ENCODE measurements at places on chromosomes 11 and 22. TPM values are rescaled to one million over a fixed set of nuclear protein-coding genes. Genes with fewer than 3 reads are reported as not detected.

SNU13 gene
- polyA plus RNA-seq = 273 TPM

DNA sequence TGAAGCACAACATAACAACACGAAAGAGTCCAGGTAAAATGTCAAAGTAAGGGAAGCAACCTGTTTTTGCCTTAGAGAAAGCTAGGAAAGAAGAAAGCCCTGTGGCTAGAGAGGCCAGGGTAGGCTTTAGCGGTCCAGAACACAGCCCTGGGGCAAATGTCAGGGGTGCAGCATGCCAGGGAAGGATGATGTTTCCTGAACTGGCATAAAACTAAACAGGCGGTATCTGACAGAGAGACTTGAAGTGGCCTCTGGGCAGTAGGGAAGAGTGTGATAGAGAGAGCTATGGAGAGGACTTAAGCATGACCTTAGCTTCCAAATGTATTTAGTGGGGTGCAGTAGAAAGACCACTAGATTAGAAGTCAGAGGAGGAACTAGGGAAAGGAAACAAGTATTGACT is 103.5 kb downstream of the KCNC1 start:
- DNase-seq = no peak

SUSD2 gene
- polyA plus RNA-seq = 0.82 TPM

ENTHD1 gene
- not detected for polyA plus RNA-seq
